ENCODE measurements at places on chromosomes 4 and X.

- DNase-seq, result no peak
These were observed 1359.5 kb downstream of the TECRL start for GRCh38 chr4:63049726-63050125.

DNA sequence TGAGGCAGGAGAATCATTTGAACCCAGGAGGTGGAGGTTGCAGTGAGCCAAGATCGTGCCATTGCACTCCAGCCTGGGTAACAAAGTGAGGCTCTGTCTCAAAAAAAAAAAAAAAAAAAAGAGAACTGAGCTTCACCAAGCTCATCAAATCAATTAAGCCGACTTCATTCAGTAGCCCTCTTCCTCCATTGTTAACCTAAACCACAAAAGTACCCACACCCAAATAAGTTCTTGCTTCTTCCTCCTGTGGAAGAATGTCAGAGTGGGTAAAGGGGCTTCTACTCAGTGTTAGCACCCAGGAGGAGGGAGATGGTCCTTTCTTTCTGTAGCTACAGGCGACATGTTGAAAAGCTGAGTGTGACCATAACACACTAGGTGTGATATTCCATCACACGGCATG is 58.6 kb upstream of the CHRNA9 start:
- no peak for DNase-seq

DNA sequence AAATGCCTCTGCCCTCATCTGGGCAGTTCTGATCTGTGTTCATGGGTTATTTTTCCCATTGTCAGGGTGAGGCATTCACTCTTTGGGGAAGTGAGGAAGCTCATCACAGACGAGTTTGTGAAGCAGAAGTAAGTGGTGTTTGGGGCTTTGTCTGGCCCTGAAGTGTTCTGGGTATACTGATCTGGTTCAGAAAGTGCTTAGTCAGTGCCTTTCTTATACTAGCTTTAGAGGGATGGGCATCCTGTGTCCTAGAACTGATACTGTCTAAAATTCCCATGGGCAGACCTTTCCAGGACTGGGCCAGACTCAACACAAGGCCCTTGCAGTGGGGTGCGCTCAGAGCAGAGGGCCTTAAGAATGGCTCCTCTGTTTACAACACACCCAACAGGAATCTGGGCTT is 6.4 kb downstream of the TRO start:
- DNase-seq, result no peak

DNA sequence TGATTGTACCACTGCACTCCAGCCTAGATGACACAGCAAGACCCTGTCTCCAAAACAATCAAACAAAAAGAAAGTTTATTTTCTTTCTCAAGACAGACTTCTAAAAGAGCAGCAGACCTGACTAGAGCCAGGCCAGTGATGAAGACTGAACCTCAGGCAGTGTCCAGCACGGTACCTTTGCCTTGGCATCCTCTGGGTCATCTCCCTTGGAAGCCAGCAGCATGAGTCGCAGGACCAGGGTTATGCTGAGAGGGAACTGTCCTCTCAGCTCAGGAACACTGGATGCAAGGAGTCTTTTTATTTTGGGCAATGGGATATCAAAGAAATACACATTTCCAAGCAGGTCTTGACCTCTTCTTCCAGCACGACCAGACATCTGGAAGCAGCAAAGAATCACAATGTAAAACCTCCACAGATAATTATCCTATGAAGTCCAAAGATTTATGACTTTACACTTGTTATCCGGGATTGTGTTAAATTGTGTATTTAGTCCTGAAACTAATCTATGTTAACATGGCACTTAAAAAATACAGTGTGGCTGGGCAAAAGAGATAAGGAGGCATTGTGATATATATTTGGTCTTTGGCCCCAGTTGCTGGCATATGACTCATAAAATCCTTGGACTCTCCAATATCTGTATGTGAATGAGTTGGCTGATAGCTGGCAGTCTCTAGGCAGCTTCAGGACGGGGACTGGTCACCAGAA is 66.0 kb upstream of the DDX60 start:
- no peak for DNase-seq

DNA sequence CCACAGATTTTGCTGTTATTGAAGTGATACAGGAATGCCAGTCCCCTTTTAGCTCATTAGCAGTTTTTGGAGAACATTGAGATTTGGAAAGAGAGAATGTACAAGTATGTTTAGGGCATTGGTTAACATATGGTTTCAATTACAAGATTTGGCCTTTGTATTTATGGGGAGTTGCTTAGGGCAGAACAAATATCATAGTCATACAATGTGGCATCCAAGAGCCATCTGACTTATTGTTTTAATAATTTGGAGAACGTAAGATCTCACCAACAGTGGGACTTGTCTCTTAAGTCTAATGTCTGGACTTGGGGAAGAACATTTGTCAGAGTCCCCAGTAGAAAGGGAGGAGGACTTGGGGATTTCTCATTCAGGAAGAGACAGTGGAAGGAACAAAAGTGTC is 166.1 kb downstream of the STK32B start:
- DNase-seq, result no peak

GRCh38 chrX:10011991-10012390 is 44.8 kb downstream of the CLDN34 start:
- DNase-seq, result no peak

DNA sequence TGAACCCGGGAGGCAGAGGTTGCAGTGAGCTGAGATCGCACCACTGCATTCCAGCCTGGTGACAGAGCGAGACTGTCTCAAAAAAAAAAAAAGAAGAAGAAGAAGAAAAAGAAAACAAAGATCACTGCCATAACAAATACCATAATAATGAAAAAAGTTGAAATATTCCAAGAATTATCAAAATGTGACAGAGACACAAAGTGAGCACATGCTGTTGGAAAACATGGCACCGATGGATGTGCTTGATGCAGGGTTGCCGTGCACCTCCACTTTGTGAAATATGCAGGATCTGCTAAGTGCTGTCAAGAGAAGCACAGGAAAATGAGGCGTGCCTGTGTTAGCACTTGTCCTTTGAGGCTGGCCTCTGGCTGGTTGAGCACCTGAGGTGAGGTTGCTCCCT is 133.3 kb downstream of the STK32B start:
- DNase-seq, result no peak

GRCh38 chrX:14801136-14801535 is 71.7 kb downstream of the FANCB start:
- DNase-seq, result no peak

- DNase-seq, result no peak
These were observed 128.5 kb downstream of the LARP7 start for GRCh38 chr4:112765317-112765974.

- no peak for DNase-seq
These were observed 25.3 kb downstream of the STIM2 start for GRCh38 chr4:26885912-26886274.

GRCh38 chr4:109730619-109731545 is 1.0 kb upstream of the PLA2G12A start:
- no peak for DNase-seq

DNA sequence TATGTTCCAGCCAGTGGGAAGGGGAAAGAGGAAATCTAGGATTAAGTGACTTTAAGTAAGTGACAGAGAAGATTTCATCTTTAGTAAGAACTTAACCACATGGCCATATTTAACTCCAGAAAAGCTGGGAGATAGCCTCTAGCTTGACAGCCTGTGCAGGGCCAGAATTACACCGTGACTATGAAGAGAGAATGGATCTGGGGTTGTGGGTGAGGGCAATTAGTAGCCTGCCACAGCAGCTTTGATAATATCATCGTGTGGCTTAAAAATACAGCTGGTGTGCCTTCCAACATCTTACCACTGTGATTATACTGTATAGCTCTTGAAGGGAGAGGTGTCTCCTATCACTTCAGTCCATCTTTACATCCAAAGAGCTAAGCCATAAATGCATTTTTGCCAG is 57.6 kb upstream of the TBC1D9 start:
- DNase-seq, result no peak

All from osteoblast (primary cell).